ENCODE measurements at places on chromosomes 5 and 9. TPM values are rescaled to one million over a fixed set of nuclear protein-coding genes. Genes with fewer than 3 reads are reported as not detected.

GRCh38 chr5:168747987-168748777, 169.0 kb upstream of the PANK3 start:
- no peak for DNase-seq

DNA sequence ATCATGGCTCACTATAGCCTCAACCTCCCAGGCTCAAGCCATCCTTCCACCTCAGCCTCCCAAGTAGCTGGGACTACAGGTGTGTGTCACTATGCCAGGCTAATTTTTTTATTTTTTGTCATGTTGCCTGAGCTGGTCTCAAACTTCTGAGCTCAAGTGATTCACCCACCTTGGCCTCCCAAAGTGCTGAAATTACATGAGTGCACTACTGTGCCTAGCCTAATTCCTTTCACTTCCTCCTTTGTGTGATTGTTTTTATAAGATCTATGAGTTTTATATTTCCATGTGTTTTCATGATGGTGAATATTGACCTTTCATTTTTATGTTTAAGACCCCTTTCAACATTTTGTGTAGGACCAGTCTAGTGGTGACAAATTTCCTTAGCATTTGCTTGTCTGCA, 55.2 kb upstream of the IL12B start:
- no peak for DNase-seq

- DNase-seq = no peak
Observed at GRCh38 chr9:109463924-109464625, 34.0 kb downstream of the PTPN3 start.

DNA sequence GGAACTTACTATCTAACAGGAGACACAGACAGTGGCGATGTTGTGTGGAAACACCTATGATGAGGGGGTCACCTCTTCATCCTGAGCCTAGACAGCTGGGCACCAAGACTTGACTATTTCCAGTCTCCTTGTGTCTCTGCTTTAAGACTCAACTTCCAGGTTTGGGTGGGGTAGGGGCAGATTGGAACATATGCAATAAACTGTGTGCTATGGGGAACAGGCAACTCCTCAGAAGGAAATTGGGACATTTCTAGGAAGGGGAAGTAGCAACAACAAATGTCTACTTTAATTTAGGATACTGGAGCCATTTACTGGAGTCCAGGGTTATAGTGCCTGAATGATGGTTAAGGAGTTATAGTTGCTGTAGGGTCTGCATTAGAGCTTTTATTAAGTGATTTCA, 57.3 kb downstream of the FGF18 start:
- DNase-seq = no peak

- no peak for DNase-seq
Observed at GRCh38 chr9:37761511-37761910, 7.9 kb downstream of the TRMT10B start.

DNA sequence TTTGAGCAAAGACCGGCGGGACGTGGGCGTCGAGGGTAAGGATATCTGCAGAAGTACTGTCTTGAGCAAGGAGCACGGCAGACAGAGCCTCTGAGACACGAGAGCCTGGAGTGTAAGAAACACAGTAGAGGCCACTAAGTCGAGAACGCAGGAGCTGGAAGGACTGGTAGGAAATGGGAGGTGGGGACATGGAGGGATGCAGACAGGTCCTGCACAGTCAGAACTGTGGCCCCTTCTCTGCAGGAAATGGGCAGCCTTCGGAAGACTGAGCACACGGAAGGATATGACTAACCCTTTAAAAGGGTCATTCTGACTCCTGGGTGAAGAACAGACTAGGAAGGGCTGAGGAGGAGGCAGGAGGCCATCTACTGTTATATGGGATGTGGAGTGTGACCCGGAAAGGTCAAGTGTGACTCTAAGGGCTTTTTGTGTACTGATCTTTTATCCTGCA, 1.4 kb upstream of the CAMSAP1 start:
- no peak for DNase-seq

DNA sequence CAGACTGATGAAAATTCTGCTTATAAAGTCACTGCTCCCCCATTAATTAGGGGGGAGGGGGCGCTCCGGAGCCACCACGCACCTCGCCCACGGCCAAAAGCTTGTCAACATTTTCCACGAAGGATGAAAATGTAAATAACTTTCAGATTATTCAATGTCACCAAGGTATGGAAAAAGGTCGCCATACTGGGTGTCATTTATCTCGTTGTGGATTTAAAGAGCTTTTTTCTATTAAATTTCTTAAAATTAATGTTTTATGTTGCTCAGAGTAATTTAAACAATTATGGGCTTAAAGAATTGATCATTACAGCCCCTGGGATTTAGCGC, 13.0 kb downstream of the LHX3 start:
- DNase-seq = no peak

DNA sequence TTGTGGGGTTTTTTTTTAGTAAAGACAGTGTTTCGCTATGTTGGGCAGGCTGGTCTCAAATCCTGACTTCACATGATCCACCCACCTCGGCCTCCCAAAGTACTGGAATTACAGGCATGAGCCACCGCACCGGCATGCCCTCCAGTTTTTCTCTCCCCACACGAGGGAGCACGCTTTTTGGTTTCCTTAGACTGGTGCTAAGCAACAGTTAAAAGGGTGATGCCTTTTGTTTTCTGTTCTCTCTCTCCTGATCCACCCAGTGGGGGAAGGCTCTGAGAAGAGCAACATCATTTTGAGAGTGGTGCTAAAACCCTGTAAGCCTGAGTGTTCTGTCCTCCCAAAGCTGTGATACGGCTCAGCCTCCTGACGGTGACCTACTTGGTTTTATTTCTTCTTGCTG, 146.6 kb downstream of the MAN2A1 start:
- no peak for DNase-seq

Gene WNK2
- 3.8 TPM for total RNA-seq

Gene RAI14
- 64.2 TPM for total RNA-seq

Gene PCDHA2
- not detected for total RNA-seq

Gene SLC36A2
- 7.8 TPM for total RNA-seq

Gene STKLD1
- 0.60 TPM for total RNA-seq

Gene UNC13B
- total RNA-seq = 33.9 TPM

Gene TMEFF1
- total RNA-seq = not detected

Gene WDR55
- total RNA-seq = 25.3 TPM
